ENCODE measurements at places on chromosomes 16 and 17.

GRCh38 chr16:851209-851810 lies 50.8 kb upstream of the GNG13 start:
- DNase-seq = no peak

GRCh38 chr16:52556083-52556482 lies 9.1 kb upstream of the TOX3 start:
- no peak for DNase-seq

DNA sequence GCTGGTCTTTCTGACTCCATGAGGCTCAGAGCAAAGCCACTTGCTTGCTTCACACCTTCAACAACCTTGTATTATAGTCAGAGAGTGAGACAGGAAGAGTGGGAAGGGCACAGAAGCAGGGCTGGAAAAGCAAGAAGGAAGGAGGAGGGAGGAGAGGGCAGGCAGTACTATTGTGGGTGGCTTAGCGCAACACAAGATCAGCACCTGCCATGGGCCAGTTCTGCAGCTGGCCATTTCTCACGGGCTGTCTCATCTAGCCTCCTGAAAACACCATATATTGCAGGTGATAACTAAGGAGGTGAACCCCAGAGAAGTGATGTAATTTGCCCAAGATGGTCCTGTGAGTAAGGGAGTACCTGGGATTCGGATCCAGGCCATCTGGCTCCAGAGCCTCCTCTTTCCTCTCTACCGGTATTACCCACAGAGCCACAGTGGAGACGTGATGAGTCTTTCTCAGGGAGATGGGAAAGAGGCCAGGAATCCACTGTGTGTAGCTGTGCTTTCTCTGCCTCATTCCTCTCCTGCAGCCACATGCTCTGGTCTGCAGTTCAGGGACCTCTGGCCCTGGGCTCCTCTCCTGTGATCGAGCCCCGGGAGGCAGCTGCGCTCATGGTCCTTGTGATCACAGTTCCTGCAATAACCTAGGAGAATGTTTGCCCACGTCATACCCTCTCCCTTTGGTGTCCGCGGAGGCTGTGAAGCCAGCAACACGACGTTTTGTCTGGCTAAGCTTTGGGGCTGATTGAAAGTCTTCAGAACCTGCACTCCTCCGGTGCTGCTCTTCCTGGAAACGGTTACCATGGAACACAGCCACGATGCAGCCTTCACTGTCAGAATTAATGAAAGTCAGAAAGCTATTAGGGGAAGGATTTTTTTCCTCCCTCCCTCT lies 178.1 kb upstream of the CCL2 start:
- no peak for DNase-seq

GRCh38 chr17:2289878-2290478 lies 13.6 kb downstream of the SMG6 start:
- no peak for DNase-seq

DNA sequence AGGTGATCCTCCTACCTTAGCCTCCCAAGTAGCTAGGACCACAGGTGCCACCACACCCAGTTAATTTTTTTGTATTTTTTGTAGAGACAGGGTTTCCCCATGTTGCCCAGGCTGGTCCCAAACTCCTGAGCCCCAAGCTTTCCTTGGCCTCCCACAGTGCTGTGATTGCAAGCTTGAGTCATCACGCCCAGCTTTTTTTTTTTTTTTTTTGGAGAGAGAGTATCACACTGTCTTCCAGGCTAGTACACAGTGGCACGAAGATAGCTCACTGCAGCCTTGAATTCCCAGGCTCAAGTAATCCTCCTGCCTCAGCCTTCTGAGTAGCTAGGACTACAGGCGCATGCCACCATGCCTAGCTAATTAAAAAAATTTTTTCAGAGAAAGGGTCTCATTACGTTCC lies 27.2 kb downstream of the HEATR9 start:
- DNase-seq = no peak

DNA sequence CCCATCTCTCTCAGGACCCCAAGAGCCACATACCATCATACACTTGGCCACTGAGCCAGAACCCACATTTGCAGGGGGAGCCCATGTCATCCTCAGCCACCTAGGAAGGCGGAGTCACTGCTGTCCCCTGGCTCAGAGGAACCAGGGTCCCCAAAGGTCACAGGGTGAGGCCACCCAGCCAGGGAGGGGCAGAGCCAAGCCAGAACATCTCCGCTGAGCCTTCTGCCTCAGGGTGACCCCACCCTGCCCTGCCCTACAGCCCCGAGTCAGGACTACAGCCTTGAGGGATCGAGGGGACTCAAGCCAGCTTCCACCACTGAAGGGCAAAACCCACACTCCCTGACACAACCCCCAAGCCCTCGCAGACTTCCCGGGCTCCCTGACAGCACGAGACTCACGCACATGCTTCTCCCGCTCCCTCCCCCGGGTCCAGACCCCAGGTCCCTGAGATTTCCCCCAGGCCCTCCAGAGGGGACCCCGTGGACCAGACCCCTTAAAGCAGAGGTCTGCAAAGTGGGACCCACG lies 17.4 kb downstream of the PIEZO1 start:
- DNase-seq = no peak

GRCh38 chr16:31120129-31120528 lies 2.7 kb downstream of the KAT8 start:
- DNase-seq = no peak

DNA sequence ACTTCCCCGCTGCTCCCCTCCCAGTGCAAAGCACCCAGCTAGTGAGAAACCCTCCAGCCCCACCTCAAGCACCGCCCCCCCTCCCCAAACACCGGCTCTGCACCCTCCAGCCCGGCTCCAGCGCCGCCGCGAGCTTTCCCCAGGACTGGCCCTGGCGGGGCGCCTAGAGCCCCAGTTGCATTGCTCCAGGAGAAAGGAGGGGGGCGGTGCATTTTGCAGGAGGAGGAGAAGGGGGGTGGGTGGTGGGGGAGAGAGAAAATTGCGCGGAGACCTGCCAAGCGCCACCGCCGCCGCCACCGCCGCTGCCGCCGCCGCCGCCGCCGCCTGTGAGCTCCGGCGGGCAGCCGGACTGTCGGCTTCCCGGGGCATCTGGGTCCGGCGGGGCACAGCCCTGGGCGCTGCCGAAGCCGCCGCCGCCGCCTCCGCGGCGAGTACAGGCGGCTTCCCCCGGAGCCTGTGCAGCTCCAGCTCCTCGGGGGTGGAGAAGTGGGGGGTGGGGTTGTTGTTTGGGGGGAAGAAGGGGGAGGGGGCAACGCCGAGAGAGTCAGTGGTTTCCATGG lies 333 bp upstream of the NOG start:
- no peak for DNase-seq

DNA sequence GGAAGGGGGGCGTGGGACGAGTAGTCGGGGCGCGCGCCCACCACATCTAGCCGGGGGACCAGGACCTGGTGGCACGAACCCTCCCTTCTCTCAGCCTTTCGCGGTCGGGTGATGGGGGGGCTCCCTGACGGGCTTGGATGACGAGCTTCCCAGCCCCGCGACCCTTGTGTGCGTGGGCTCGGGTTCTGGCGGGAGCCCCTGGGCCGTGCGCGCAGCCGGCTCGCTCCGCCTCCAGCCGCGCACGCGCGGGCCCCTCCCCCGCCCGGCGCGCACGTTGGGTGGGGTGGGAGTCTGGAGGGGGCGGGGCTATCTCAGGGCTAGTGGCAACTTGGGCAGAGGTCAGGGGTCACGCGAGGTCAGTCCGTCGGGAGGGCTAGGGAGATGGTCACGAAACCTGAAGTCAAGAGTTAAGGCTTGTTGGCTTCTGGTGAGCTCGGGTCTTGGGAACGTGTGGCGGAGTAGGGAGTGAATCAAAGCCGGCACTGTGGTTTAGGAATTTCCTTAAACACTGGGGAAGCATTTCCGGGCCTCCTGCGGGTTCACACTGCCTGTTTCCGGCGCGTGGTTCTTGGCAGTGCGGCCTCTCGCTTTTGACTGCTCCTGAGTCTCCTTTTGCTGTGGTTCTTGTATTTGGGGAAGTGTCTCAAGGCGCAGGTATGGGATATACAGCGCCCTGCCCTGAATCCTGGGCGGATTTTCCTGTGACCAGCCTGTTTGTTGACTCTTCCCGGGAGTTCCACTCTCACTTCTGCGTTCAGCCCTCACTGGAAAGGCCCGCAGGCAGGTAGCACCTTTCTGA lies at the start of gene SRCAP:
Gene SRCAP (plus strand): TSS at position 356 of the 799 bp plus-strand sequence. CDS start 1,654 bp downstream, outside the sequence.
- peak; percentile 73 for DNase-seq

GRCh38 chr17:67999291-67999911 lies 3.1 kb upstream of the C17orf58 start:
- DNase-seq = no peak

DNA sequence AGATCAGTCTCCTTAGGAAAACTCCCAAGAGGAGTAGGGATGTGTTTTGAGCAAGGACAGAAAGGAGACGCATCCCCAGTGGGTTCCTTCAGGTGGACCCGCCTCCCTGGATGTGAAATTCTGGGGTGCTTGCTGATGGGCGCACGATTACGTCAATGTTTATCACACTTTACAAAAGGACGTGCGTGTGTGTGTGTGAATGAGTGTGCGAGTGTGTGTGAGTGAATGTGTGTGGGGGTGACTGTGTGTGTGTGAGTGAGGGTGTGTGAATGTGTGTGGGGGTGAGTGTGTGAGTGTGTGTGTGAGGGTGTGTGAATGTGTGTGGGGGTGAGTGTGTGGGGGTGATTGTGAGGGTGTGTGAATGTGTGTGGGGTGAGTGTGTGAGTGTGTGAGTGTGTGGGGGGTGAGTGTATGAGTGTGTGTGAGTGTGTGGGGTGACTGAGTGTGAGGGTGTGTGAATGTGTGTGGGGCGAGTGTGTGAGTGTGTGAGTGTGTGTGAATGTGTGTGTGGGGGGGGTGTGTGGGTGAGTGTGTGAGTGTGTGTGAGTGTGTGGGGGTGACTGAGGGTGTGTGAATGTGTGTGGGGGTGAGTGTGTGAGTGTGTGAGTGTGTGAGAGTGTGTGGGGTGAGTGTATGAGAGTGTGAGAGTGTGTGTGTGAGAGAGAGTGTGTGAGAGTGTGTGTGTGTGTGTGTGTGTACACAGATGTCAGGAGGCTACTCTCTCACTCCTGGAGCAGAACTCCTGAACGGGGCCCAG lies 4.1 kb upstream of the TRARG1 start:
- DNase-seq = no peak

DNA sequence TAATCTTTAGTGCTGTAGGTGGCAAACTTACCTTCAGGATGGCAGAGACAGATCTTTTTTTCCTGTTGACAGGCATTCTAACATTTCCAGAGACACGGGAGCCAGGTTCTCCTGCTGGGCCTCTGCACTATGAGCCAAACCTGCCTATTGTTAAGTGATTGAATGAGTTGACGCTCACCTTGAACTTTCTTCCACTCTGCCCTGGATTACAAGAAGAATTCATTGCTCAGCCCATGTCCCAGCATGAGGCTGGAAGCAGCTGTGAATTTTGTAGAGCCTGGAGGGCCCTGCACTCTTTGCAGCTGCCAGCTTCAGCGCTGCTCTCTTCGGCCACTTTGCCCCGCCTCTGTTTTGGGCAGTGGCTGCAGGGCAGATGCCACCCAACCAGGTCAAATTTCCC lies 9.4 kb upstream of the SLC7A5 start:
- DNase-seq = no peak

DNA sequence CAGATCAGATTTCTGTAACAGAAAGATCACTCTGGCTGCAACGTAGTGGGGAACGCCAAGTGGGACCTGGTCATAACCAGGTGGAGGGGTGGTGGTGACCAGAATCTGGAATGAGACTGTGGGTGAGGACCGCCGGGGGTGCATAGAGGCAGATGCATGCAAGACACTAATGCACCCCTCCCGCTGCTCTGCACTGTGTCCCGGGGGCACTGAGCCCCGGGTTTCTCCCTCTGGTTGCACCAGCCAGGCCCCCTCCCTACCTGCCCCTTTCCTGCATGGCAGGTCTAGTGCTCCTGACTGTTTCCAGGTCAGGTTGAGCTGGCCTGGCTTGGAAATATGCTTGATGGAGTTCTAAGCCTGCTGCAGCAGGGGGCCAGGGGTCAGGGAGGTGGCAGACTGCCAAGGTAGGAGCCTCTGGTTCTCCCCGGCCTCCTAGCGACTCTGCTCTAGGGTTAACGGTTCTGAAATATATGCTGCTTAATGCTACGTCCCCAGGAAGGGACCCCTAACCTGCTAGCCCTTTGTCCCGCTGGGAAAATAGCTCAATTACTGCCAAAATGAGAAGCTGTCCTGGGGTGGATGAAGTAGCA lies 94.3 kb downstream of the SDK2 start:
- DNase-seq = no peak

GRCh38 chr17:37714897-37715296 lies 30.0 kb downstream of the HNF1B start:
- DNase-seq = no peak

- no peak for DNase-seq
Observed at GRCh38 chr17:39527220-39527813, 66.0 kb downstream of the CDK12 start.

DNA sequence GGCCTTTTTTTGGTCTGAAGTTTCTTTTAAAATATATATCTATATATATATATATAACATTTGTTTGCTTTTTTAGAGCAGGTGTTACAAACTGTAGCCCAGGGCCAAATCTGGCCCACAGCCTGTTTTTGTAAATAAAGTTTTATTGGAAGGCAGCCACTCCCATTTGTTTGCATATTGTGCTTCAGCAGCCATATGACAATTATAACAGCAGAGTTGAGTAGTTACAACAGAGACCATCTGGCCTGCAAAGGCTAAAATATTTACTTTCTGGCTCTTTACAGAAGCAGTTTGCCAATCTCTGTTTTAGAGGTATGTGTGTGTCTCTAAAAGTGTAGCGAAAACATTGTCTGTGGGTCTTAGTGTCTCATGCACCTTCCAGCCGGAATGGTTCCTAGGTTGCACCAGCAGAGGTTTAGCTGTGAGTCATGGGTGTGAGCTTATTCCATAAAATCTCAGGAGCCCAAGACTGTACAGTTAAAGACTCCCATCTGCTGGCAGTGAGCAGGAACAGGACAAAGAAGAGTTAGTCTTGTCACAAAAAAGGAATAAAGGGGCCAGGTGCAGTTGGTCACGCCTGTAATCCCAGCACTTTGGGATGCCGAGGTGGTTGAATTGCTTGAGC lies 23.8 kb downstream of the LCMT1 start:
- no peak for DNase-seq

DNA sequence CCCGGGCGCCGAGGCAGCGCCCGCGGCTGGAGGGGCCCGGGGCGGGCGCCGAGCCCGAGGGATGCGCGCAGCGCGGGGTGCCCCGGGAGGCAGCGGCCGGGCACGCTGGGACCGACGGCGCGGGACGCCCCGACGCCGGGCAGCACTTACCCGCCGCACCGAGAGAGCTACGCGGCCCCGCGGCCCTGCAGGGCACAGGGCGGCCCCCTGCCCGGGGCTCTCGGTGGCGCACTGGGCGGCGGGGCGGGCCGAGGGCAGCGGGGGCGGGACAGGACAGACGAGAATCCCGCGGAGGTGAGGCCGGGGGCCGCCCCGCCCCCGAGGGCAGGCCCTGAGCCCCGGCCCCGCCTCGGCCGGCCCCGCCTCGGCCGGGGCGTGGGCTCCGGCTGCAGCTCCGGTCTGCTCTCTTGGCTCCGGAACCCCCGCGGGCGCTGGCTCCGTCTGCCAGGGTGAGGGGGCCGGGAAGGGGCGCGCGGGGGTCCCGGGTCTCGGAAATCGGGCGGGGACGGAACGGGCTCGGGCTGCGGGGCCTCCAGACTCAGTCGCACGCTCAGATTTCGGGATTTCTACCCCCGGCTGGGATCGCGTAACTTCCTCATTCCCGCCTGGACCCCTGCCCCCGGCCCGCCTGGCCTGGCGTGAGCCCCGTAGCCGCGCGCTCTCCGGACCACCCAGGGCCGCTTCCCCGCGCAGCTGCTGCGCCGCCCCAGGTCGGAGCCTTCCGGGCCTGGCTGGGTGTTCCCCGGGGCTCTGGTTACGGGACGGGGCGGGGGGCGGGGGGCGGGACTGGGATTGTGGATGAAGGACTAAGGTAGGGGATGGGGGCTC lies at the start of gene PLD2:
Gene PLD2 (plus strand): TSS at position 376 of the 828 bp plus-strand sequence. CDS start 621 bp downstream, outside the sequence.
- peak; percentile 80 for DNase-seq

- peak; percentile 4 for DNase-seq
Observed at GRCh38 chr16:10552998-10553491, 27.4 kb downstream of the EMP2 start.

GRCh38 chr17:81599719-81600486 lies 37.0 kb downstream of the NPLOC4 start:
- DNase-seq = no peak
